ENCODE measurements at places on chromosomes 4 and X.
A peak's percentile ranks its signal among the peaks of the same experiment; 100 is the strongest.

GRCh38 chr4:20430259-20430941 lies 178.7 kb downstream of the SLIT2 start:
- no peak for DNase-seq

DNA sequence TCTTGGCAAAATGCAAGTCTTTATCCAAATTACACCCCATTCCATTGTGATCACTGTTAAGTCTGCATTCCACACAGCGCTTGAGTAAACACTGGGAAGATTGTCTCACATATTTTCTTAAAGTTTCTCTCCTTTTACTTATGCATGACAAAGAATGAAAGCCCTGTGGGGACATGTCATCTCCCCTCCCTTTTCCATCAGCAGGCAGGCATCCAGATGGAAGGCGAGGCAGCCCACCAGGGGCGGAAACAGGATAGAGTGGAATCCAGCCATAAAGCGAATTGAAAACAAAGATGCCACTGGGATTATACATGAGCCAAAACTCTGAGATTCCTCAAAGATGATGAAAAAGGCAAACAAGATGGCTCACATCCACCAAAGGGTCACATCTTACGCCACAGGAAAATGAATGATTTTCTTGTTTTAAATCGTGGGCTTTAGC lies 78.2 kb downstream of the AFAP1 start:
- no peak for DNase-seq

DNA sequence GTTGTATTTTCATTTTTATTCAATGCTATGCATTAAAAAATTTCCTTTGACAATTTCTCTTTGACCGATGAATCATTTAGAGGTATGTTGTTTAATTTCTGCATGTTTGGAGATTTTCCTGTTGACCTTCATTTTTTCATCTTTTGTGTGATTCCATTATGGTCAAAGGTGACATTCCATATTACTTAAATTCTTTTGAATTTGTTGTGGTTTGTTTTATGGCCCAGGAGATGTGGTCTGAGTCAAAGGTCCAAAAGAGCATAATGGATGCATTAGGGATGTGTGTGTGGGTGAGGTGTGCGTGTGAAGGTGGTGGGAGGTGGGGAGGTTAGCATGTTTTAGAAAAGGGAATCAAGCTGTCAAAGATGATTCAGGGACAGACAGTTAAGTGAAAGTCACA lies 76.0 kb upstream of the GIMD1 start:
- DNase-seq = no peak

DNA sequence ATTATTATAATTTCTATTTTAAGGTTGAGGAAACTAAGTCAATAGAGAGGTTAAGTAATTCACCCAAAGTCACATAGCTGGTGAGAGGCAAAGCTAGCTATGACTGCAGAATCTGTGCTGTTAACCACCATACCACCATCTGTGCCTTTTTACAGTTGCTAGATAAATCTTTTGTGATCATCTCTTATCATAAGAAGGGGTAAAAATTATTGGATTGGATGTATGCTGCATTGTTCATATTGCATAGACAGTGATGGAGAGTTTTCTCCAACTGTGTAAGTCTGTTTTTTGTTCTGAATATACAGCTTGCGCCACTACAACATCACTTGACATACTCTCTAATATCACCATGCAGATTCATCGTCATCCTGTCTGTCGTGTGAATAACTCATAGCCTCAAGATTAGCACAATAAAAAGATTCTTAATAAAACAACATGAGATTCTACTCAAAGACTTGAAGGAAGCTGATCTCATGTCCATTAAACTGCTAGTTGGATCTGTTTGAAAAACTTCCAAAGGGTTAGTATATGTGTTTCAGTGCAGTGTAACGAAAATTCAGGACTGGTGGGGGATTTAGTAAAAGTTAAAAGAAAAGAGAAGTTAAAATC lies 495.9 kb downstream of the SPRY1 start:
- no peak for DNase-seq

GRCh38 chr4:83114576-83114975 lies at the start of gene PLAC8:
Gene PLAC8, minus strand, starts transcription at chr4:83114729. Its CDS starts 6,808 bp downstream, at chr4:83107921.
- DNase-seq = peak; percentile 44

All from CD4-positive, alpha-beta T cell treated with Interleukin-15 for 1 hour (primary cell).